ENCODE measurements at places on chromosomes 12 and 14.

- DNase-seq = no peak
Measured at GRCh38 chr14:32003585-32003984, 73.5 kb upstream of the ARHGAP5 start.

- no peak for DNase-seq
Measured at GRCh38 chr12:47984331-47984801, 19.9 kb downstream of the COL2A1 start.

GRCh38 chr12:6114476-6114870 is 10.0 kb downstream of the VWF start:
- DNase-seq = no peak

DNA sequence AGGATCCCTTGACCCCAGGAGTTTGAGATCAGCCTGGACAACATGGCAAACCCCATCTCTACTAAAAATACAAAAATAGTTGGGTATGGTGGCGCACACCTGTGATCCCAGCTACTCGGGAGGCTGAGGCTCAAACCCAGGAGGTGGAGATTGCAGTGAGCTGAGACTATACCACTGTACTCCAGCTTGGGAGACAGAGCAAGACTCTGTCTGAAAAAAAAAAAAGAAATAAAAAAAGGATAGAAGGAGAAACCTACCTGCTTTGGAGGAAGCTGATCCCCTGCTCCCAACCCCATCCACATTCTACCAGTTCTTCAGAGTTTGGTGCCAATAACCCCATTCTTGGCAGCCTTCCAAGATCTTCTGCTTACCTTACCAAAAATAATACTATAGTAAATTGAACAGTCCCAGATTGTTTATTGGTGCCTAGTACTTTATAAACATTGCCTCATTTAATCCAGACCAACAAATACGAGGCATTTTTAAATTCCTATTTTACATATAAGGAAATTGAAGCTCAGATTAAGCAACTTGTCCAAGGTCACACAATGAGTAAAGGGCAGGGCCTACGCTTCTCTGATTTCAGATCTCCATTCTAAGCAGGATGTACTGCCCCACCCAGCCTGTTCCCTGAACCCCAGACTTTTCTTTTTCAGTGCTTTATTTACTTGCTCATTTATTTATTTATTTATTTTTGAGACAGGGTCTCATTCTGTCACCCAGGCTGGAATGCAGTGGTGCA is 33.2 kb upstream of the FAM222A start:
- no peak for DNase-seq

DNA sequence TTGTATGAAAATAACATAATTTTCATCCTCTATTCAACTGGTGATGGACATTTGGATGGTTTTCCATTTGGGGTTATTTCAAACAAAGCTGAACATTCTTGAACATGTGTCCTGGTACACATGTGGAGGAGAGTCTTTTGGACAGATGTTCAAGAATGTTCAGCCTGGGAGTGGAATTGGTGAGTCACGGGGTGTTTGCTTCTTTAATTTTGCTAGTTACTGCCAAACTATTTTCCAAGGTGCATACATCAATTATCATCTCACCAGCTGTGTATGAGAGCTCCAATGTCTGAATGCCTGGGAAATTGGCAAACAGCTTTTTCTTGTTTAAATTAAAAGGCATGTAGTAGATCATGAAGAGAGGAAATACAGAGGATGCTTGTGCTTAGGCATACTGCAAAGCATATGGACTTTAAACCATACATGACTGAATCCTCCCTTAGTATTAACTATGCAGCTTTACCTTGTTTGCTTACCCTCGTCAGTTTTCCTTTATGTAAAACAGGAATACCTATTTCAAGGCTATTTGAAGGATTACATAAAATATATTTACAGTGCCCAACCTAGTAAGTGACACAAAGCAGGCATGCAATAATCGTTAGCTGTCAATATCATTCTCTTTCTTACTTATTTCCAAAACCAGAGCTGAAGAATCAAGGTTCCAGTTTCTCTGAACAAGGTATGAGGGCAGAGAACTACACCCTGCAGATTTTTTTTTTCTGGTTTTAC is 152.1 kb downstream of the ITPR2 start:
- no peak for DNase-seq

GRCh38 chr14:94665121-94665520 is 52.9 kb downstream of the SERPINA3 start:
- no peak for DNase-seq

GRCh38 chr14:74459976-74460375 is 33.1 kb downstream of the NPC2 start:
- DNase-seq = no peak

DNA sequence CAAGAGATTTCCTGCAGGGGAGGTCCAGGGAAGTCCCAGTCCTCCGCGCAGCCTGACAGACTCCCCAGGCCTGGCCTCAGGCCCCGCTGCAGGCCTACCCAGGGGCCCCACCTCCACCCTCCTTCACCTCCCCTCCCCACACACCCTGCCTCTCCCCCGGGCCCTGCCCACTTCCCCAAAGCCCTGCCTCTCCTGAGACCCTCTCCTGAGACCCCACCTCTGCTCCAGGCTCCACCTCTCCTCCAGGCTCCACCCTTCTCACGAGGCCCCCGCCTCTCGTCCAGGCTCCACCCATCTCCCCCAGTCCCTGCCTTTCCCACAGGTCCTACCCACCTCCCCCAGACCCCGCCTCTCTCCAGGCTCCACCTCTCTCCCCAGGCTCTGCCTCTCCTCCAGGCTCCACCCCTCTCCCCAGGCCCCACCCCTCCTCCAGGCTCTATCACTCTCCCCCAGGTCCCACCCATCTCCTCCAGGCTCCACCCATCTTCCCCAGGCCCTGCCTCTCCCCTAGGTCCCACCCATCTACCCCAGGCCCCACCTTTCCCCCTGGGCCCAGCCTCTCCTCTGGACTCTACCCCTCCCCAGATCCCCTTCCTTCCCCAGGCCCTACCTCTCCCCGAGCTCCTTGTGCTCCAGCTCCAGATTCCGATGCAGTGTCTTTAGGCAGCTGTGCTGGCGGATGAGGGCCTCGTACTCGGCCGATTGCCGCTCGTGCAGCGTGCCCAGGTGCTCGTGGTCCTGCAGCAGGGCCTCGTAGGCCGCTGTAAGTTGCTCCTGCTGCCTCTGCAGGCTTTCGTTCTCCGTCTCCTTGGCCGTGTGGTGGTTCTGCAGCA is 58.8 kb upstream of the GPR68 start:
- DNase-seq = no peak

DNA sequence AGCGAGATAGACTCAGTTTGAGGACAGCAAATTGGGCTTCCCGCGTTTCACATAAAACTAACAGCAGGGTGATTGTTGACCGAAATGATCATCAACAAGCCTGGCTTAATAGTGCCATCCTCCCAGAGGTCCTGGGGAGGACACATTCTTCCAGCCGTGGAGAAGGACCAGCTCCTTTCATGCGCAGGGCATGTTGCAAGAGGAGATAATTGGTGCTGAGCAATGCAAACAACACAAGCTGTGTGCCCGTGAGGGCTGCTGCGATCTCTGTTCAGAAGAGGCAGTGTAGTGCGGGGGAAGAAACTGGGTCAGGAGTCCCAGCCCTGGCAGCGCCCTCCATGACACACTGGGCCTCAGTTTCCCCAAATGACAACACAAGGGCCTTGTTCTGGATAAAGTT is 54.3 kb downstream of the CCDC85C start:
- no peak for DNase-seq
